Activated CD4-positive, alpha-beta T cell treated with anti-CD3 and anti-CD28 coated beads for 1 hour (primary cell): ENCODE measurements at places on chromosomes 2 and 18.

- no peak for DNase-seq
These were observed 286.0 kb downstream of the TRIB2 start for GRCh38 chr2:13002536-13003331.

- DNase-seq = no peak
These were observed 54.8 kb upstream of the TUBA3E start for GRCh38 chr2:130252880-130253645.

GRCh38 chr2:152380261-152381055 lies 45.5 kb downstream of the FMNL2 start:
- no peak for DNase-seq

DNA sequence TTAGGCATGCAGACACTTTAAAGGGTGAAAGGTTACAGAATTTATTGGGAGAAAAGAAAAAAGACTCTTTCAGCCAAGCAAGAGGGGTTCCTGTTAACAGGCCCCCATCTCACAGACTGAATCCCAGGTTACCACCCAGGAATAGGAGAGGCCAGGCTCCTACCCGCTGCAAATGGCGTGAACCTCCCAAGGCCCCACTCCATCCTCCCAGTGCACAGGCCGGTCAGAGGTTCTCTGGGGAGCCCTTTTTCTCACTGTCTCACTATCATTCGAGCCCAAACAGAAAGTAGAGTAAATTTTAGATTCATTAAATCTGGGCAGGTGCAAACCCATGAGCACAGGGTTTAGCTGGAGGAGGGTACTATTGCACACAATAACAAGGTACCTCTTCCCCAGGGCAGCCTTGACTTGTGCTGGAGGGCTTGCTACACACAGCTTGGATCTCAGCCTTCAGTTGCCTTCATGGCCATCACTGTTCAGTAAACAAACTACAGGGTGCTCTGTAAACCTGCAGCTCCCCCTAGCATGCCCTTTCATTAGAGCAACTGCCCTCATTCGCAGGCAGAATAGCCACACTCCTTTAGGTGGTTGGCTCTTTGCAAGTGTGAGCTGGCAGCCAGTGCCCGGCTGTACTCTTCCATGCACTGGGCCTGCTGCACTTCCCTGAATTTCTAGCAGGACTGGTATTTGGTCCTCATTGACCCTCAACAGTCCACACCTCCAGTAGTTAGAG lies 7.3 kb upstream of the PLEK start:
- DNase-seq = no peak

GRCh38 chr2:234816491-234816890 lies 135.3 kb upstream of the SH3BP4 start:
- no peak for DNase-seq

GRCh38 chr18:57025540-57025939 lies 121.3 kb upstream of the BOD1L2 start:
- DNase-seq = no peak

DNA sequence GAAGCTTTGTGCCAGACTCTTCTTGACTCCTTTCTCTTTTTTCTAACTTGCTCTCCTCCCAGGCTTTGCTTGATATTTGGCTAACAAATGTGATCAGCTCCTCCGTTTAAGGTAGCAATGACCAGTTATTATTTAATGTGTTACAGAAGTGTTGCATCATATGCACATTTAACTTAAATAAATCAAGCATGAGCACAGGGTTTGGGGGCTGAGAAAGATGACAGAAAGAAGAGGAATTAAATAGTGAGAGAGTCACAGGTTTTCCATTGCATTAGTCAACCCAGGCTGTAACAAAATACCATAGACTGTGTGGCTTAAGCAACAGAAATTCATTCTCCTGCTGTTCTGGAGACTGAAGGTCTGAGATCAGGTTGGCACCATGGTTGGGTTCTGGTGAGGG lies 343.8 kb downstream of the RPRM start:
- DNase-seq = no peak
